ENCODE measurements at places on chromosomes 1 and 21. TPM values are rescaled to one million over a fixed set of nuclear protein-coding genes. Genes with fewer than 3 reads are reported as not detected.

Gene FAM163A
- total RNA-seq, result not detected

Gene SDE2
- total RNA-seq, result 29.5 TPM

Gene PARP1
- 159 TPM for total RNA-seq

Gene NPHS2
- not detected for total RNA-seq

Gene CLDN14
- total RNA-seq, result 1.0 TPM

Gene TNFSF4
- 10.0 TPM for total RNA-seq

Gene REN
- total RNA-seq, result under 0.01 TPM

Gene RHBDL2
- total RNA-seq, result 0.63 TPM
